ENCODE measurements at places on chromosomes 4 and X. TPM values are rescaled to one million over a fixed set of nuclear protein-coding genes. Genes with fewer than 3 reads are reported as not detected.

The VCX gene
- total RNA-seq, result 1.1 TPM

The DTHD1 gene
- not detected for total RNA-seq

The SSX4B gene
- 0.71 TPM for total RNA-seq

The NXF2B gene
- 0.74 TPM for total RNA-seq

The AMELX gene
- not detected for total RNA-seq

The HS6ST2 gene
- 2.9 TPM for total RNA-seq

The P2RY4 gene
- total RNA-seq, result 0.27 TPM

The RIPPLY1 gene
- not detected for total RNA-seq

The FAM200B gene
- total RNA-seq, result 27.4 TPM

The CYSLTR1 gene
- total RNA-seq, result 0.25 TPM

The NUDT10 gene
- 19.3 TPM for total RNA-seq

All from glutamatergic neuron (in vitro differentiated cells).